ENCODE measurements at places on chromosomes 1 and 21.

- no peak for DNase-seq
These were observed 71.6 kb upstream of the C1orf21 start for GRCh38 chr1:184315254-184315653.

DNA sequence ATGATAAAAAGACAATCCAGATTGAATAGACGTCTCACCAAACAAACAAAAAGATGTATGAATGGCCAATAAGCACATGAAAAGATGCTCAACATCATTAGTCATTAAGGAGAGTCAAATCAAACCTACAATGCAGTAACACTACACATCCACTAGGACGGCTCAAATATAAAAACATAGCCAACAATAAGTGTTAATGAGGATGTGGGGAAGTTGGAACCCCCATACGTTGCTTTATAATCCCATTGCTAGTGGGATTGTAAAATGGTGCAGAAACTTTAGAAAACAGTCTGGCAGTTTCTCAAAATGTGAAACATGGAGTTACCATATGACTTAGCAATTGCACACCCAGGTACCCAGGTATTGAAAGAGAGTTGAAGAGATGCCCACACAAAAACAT lies 14.7 kb upstream of the IL24 start:
- DNase-seq: no peak

GRCh38 chr1:228059634-228060457 lies 22.7 kb upstream of the ARF1 start:
- peak; percentile 54 for DNase-seq

DNA sequence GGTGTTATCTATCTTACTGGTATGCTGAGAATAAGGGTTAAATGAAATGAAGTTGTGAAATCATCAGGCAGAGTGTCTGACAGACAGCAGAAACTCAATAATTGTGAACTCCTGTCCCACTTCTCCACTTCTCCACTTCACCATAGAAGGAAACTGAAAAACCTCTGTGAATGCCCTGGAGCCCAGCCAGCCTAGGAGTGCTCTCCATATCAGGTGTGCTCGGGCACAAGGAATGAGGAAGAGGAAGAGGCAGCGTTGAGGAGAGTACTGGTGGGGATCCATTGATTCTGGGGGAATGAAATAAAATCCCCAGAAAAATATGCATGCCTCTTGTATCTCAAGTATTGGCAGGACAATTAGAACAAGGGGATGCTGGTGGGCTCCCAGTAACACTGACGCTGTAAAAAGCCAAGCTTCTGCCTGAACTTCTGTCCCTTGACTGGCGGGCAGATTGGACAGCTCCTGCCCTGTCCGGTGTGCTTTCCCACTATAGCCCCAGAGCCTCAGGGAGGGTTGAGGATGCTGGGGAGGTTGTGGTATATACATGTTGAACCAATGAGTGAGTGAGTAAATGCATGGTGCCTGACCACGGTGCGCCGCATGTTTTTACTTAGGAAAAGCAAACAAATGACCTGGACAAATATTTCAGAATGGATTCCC lies 47.7 kb downstream of the NMNAT2 start:
- DNase-seq: no peak

DNA sequence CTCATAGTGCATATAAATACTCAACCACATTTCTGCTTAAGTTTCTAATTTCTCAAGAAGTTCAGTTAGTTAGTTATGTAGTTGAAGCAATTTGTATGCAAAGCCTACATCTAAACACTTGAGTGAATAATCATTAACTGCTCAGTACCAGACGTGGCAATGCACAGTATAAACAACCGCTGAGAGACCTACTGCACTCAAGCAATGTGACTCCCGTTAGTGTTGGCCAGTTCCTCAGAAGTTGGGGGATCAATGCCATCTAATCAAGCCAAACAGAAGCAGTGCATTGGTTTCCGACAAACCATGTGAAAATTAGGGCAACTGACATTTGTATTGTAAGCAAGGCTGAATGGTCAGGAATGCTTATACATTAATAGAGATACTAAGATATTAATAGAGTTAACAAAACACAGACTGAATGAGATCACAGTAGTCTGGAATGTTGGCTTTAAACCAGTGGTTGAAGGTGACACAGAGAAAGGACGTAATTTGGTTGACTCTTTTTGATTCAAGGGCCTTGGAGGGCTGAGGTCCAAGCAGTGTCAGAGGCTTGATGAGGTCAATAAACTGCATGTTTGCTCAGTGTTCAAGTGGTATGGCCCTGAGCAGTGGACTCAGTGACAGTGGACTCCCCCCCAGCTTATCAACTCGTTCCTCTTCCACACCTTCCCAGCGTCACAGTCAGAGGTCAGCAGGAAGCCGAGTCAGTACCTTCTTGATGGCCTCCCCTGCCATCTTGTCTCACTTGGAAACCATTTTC lies 255.5 kb downstream of the CTH start:
- no peak for DNase-seq
